Germinal center (tissue), 1 donor: ENCODE measurements at places on chromosomes 3 and 15.
A peak's percentile ranks its signal among the peaks of the same experiment; 100 is the strongest.

- no peak for DNase-seq
Observed at GRCh38 chr15:100205549-100206295, 136.1 kb downstream of the ADAMTS17 start.

DNA sequence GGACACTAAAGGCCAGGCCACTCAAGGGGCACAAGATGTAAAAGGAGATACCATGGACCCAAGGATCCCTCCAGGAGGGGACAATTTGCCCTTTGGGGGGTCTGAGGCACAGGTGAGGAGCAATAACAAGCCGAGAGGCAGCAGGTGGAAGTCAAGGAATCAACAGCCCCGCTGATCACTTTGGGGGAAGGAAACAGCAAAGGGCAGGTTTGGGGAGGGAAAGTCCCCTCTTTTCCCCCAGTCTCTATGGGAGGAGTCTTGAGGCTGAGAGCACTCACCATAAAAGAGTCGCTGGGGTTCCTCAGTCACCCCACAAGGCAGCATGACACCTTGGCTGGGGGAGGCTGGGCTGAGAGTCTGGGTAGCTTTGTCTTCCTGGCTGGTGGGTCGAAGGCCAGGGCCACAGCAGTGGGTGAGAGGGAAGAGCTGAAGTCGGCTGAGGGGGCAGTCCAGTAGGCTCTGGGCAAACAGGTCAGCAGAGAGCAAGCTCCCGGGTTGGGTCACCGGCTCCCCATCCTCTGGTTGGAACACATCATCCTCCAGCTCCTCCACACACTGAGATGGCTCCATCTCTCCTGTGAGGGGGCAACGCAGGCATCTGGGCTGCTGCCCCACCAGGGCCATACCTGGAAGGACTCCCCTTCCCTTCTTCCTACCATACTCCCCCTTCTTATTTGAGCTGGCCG lies 3.0 kb downstream of the BMF start:
- no peak for DNase-seq

DNA sequence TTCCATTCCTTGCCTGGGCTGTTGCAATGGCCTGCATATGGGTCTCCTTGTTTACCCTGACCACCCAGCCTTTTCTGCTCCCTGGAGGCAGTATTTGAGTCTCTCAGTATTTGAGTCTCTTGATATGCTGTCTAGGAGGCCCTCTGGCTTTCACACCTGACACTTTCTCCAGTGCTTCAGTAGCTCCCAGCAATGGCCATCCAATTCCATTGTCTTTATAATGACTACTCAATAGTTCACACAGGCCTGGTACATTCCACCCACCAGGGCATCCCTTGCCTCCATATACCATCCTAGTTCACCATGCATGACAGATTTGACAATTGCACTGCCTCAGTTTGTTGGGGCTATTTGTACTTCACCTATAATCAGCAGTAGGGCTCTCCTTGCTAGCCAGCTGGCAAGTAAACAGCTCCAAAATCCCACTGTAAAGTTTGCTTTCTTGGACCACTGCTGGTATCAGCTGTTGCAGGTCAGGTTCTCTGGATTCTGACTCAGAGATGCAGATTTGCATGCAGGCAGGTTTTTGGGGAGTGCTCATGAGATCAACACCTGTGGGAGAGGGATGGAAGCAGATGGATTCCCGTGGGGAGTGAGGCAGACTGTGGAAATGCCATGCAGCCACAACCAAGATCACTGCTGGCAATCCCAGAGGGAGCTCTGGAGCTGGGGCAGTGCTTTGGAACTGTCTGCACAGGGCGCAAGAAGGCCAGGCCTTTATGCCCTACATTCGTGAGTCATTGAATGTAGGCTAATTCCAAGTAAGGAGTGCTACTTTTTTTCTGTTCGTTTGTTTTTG lies 19.1 kb upstream of the XIRP1 start:
- DNase-seq = no peak

- DNase-seq = no peak
Observed at GRCh38 chr3:182308328-182308727, 485.0 kb upstream of the ATP11B start.

- DNase-seq = no peak
Observed at GRCh38 chr15:63636518-63637061, 39.4 kb downstream of the FBXL22 start.

DNA sequence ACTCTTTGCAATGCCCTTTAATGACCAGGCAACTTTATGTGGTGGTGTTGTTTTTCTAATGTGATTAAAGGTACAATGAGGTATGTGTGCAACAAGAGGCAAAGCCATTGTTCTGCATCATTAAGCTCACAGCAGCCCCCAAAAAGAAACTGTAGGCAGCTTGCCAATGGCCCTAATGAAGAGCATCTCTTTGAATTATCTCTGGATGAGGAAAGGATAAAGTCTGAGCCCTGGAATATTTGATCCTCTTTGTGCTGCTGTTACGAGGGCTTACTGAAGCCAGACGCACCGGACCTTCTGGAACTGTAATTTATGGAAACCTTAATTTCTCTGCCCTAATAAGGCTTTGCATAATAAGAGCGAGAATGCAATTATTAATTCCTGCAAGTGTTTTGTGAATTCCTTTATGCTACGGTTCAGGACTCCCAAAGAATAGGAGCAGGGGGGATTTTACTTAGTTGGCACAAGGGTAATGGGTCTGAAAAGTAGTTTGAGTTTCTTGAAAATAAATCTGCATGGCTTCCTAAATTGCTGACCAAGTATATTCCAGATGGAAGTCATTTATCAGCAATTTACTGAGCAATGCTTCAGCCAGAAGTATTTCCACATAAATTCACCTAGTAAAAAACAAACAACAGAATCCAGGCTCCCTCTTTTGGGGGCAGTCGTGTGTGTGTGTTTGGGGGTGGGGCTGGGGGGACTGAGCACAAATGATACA lies 193.4 kb downstream of the PDZRN3 start:
- no peak for DNase-seq

DNA sequence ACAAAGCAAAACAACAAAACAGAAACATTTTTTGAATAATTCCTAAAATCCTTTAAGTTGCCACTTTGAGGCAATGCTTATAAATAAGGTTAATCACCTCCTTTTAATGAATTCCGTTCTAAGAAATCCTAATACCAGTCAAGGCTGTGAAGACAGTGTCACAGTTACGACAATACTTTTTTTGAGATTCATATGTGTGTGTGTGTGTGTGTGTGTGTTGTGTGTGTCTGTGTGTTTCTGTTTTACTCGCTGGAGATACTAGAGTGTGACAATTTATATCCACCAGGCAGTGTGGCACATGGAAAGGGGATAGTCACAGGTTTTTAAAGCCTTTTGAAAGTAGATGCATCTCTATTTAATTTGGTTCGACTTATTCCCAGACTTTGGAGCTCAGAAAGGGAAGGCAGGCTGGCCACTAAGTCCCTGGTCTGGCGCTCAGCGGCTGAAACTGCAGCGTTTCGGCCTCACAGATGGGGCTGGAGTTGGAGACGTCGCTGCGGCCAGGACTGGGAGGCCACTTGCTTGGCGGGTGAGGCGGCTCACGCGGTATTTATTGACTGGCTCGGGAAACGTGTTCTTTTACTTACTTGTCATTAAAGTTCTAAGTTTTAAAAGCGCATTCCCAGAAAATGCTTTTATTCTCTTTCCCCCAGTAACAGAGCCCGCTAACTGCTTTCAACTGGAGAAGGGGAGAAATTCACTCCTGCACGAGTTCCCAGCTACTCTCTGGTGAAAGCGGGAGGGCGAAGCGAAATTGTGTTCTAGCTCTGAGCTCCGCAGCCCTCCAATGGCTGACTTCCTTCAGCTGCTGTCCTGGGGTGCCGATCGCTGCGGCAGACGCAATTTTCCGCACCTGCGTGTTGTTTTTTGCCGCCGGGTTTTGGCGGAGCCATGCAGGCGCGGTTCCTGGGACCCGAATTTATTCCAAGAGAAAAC lies 13.7 kb downstream of the ZIC1 start:
- no peak for DNase-seq

GRCh38 chr3:40623567-40623966 lies 98.8 kb downstream of the ZNF621 start:
- peak; percentile 31 for DNase-seq

DNA sequence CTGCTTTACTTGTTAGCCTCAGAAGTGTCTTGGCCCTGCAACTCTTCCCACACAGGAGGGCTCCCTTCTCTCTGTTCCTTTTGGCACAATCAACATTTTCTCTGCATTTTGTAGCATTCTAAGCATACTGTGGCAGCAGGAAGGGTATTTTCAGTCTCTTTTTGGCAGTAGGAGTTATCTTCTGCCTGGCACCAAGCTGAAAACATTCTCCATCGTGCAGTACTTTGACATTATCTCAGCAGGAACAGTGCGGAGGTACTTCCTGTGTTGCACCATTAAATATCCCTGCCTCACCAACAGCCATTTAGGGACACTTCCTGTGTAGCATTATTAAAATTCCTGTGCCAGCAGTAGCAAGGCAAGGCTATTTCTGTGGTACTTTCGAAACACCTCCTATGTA lies 233.2 kb upstream of the SEMA6D start:
- no peak for DNase-seq

GRCh38 chr3:47323431-47324277 lies 40.9 kb downstream of the KLHL18 start:
- DNase-seq = no peak

GRCh38 chr3:109644332-109644731 lies 307.0 kb upstream of the DPPA4 start:
- DNase-seq = no peak
